ENCODE measurements at places on chromosomes 4 and X. TPM values are rescaled to one million over a fixed set of nuclear protein-coding genes. Genes with fewer than 3 reads are reported as not detected.
A peak's percentile ranks its signal among the peaks of the same experiment; 100 is the strongest.

Gene USP17L12
- total RNA-seq = not detected

Gene ZNF157
- total RNA-seq = not detected

Gene XAGE1A
- total RNA-seq = not detected

Gene SMR3B
- not detected for total RNA-seq

Gene RHOXF2B
- not detected for total RNA-seq

Gene NALF2
- not detected for total RNA-seq

Gene XPNPEP2
- total RNA-seq = not detected

Gene PHOX2B
- not detected for total RNA-seq

Gene FAM9B
- total RNA-seq = not detected

Gene PAGE4
- total RNA-seq = not detected

Gene TKTL1
- not detected for total RNA-seq

DNA sequence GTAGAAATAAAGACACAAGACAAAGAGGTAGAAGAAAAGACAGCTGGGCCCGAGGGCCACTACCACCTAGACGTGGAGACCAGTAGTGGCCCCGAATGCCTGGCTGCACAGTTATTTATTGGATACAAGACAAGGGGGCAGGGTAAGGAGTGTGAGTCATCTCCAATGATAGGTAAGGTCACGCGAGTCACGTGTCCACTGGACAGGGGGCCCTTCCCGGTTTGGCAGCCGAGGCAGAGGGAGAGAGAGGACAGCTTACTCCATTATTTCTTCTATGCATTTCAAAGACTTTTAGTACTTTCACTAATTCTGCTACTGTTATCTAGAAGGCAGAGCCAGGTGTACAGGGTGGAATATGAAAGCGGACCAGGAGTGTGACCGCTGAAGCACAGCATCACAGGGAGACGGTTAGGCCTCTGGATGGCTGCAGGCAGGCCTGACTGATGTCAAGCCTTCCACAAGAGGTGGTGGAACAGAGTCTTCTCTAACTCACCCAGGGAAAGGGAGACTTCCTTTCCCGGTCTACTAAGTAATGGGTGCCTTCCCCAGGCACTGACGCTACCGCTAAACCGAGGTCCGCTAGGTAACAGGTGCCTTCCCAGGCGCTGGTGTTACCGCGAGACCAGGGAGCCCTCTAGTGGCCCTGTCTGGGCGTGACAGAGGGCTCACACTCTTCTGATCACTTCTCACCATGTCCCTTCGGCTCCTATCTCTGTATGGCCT is 44.9 kb downstream of the ZBTB49 start:
- DNase-seq = peak; percentile 52

GRCh38 chr4:19577097-19577496 is 674.6 kb upstream of the SLIT2 start:
- DNase-seq = no peak

- DNase-seq = no peak
Measured at GRCh38 chrX:44058339-44058738, 85.1 kb upstream of the NDP start.

DNA sequence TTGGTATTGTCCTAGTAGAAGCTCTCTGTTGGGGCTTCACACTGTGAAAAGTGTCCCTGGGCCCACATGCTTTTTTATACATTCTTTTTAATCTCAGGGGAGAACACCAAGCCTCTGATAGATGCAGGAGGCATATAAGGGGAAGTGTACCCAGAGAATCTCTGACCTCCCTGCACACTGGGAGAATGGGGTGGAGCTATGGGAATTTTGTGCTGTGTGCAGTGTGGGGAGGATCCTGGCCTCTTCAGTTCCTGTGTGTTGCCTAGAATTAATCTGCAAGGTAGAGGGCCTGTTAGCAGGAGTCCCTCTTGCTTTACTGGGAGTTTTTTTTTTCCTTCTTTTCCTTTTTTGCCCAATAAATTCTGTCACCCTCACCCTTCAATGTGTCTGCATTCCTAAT is 49.2 kb upstream of the SPIN4 start:
- DNase-seq = no peak

- no peak for DNase-seq
Measured at GRCh38 chrX:132017431-132018185, 5.5 kb upstream of the STK26 start.

- DNase-seq = no peak
Measured at GRCh38 chr4:156101571-156101970, 147.9 kb upstream of the CTSO start.

- DNase-seq = no peak
Measured at GRCh38 chr4:106261980-106262379, 54.0 kb downstream of the TBCK start.

DNA sequence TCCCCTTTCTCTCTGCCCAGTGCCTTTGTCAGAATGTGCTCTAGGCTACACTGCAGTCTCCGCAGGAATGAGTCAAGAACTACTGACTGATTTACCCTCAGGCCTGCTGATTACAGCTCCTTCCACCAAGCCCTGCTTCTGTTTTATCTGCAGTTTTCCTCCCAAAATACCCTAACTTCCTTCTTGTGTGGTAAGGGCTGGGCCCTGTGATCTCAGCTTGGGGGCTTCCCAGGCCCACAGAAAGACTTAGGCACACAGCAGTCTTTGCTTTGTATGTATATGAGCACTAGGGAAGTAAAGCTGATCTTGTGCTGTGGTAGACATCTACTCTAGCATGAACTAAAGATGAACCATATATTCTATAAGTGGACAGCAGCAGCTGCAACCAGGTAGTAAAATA is 18.8 kb downstream of the PAK3 start:
- no peak for DNase-seq

DNA sequence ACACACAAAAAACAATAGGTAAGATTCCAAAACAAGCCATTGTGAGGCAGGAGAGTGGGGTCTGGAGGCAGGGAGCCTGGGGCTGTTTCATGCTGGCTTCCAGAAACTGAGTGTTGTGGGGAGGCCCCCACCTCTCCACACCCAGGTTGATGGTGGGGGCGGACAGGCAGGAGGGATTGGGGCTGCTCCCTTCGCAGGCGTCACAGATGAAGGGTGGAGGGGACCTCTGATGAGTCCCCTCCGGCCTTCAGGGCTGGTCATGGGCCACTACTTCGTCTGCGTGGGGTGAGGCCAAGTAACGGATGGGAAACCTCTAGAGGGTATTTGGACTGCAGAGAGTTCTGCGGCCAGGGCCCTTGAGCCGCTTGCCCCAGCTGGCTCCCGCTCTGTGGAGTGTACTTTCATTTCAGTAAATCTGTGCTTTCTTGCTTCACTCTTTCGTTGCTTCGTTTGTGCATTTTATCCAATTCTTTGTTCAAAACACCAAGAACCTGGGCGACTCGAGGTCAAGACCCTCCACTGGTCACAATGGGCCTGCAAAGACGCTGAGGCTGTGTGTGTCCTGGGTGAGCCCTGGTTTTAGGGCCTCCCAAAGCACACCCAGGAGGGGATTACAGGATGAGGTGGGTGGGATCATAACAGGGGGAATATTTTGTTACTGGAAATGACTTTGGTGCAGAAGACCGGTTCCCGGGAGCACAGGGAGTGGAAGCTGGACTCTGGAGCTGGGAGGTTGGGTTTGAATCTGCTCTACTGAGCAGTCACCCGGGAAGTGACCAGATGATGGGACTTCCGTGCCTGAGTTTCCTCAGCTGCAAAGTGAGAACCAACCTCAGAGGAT is 83.7 kb upstream of the ADRA2C start:
- no peak for DNase-seq

DNA sequence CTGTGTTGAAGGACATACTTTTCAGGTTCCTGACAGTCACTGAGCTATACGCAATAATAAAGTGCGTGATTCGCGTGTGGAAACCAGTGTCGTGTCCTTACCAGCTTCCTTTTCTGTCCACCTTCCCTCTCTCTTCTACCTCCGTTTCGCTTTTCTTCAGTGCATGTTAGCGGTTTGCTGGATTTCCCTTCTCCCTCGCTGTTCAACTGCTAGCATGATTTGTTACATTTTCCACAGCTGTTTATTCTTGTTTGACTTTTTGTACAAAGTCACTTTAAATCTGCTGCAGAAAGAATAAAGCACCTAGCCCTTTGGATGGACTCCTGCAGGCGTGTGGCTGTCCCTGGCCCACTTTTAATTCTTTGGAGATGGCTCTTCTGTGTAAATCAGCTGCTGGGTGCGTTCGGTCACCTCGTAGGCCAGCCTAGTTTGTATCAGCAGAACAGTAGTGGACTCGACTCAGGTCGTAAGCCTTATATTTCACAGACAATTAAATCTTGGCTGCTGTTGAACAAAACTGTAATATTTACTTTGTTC is 8.9 kb upstream of the HAND2 start:
- no peak for DNase-seq

DNA sequence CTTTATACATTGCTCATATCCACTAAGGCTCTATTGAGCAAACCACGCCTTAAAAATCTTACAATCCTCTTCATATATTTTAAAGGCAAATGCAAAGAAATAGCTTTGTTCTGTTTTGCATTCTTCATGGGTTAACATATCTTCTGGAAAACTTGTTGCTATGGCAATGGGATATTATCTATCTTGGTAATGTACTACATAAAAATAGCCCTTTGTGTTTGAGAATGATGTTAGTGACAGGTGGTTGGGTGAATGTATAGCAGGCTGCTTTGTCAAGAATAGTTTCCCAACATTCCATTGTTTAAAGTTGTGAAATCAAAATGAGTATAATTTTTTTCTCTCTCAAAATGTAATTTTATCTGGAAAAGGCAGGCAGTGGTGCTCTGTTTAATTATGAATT is 16.8 kb downstream of the REPS2 start:
- no peak for DNase-seq

GRCh38 chr4:126799416-126799815 is 833.3 kb upstream of the INTU start:
- DNase-seq = no peak

DNA sequence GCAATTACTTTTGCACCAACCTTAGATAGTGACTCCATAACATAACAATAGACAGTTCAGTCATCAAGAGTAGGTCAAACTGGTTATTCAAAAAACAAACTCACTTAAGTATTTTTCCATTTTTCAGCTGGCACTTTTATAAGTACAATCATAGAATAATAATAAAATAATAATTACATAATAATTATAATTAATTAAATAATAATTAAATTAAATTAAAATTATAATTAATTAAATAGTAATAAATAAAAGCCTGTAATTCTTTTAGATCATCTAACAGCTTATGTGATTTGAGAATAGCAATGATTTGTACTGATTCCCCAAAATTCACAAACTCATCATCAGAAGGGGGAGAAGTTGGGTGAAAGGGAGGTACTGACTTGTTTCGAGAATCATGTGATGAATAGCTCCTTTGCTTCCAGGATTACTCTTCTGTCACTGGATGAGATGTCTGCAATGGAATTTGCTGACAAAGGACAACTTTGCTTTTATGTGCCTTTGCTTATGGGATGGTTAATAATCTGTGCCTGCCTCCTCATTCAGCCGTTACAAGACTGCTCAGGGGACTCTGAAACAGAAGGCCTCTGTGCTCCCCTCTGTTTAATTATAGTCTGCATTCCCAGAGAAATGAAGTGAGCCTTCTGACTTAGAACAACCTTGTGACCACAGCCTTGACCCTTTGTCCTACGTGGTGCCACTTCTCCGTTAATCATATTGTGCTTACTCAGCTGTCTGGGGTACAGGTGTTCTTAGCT is 104.8 kb upstream of the ENPEP start:
- DNase-seq = no peak

- peak; percentile 84 for DNase-seq
Measured at GRCh38 chr4:186839122-186840037, 115.7 kb upstream of the FAT1 start.

DNA sequence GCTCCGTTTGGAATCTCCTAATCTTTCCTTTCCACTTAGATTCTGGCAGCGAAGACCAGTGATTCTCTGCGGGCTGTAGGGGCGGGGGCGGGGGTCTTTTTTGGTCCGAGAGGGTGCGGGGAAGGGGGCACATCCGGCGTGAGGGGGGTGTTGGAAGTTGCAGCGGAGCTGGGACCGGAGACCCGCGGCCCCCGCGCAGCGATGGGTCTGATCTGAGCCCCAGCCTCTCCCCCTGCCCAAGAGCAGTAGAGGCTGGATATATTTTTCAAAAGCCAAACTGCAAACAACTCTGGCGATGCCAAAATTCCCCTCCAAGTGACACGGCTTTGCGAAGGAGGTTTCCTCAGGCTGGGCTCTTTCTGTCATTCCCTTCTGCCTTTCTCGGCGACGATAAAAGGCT is 355 bp downstream of the GRID2 start:
- DNase-seq = no peak

DNA sequence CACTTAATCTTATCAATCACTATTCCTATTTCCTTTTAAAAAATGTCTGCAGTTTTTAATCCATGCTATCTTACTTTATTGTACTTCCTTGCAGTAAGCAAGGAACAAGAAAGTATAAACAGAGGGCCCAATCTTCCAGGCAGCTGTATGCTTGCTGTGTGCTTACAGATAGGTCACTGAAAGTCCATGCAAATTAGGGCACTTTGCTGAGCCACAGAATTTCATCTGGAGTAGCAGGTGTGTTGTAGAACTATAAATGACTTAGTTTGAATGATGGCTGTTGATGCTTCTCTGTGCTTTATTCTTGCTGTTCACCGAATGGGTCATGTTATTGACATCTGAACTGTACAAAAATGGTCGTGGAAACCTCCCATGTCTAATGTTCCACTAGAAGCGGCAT is 154.6 kb downstream of the ATOH1 start:
- DNase-seq = no peak

GRCh38 chr4:7389101-7389701 is 45.5 kb downstream of the PSAPL1 start:
- DNase-seq = no peak

GRCh38 chr4:133808151-133808550 is 393.4 kb downstream of the PABPC4L start:
- DNase-seq = no peak

- DNase-seq = no peak
Measured at GRCh38 chr4:40621229-40621591, 8.5 kb downstream of the RBM47 start.

GRCh38 chr4:83771113-83771705 is 235.3 kb downstream of the GPAT3 start:
- DNase-seq = peak; percentile 24

DNA sequence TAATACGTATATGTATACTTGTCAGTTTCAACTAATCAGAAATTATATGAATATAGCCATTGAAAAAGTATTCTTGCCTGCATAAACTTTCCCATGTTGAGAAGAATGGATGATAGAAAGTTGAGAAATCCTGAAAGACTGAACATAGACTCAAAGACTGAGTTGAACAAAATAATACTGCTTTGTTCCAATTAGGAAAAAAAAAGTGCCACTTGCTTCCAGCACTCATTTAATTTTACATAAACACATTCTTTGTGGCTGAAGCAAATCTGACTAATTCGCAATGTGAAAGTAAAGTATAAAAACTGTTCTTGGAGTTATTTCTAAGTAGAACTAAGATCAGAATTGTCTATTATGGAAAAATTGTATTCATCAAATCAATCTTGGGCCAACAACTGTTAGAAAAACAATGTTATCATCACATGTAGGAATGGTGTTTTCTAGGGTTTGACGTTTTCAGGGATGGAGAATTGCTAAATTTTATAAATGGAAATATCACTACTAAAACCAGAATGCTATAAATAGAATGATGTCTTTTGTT is 2334.6 kb downstream of the PCDH7 start:
- DNase-seq = no peak

DNA sequence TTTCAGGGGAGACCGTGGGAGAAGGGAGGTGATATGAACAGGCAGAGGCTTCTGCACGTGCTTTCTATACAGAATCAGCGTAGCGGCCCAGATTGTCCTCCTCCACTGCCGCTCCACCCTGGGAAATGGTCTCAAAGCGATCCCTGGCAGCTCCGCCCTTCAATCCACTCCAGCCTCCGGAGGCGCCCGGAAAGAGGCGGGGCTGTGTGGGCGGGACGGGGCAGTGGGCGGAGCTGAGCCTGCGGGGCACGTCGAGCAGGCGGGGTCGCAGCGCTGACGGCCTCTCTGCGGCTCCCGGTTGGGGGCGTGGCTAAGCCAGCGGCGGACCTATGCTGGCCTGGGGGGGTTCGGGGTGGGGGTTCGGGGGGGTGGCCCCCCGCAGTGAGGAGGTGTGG is 210 bp upstream of the SMIM10L2A start:
- peak; percentile 76 for DNase-seq
